ENCODE measurements at places on chromosomes 5 and 9. TPM values are rescaled to one million over a fixed set of nuclear protein-coding genes. Genes with fewer than 3 reads are reported as not detected.

The TAF11L8 gene
- not detected for total RNA-seq

The FGF18 gene
- total RNA-seq, result 1.4 TPM

The RUFY1 gene
- 34.0 TPM for total RNA-seq

The PRELID2 gene
- 14.5 TPM for total RNA-seq

The PRELID1 gene
- total RNA-seq, result 235 TPM

The ZFP62 gene
- 35.7 TPM for total RNA-seq

GRCh38 chr5:128082551-128083032, 974 bp upstream of the SLC12A2 start:
- H3K36me3 ChIP-seq, result no peaks in the 10 kb centered on the region
- peaks cover 53% of the 10 kb centered on the region for H3K27me3 ChIP-seq
- DNase-seq, result no peak
- peak overlapping the region; percentile 79 for H3K4me3 ChIP-seq

- no peaks in the 10 kb centered on the region for H3K36me3 ChIP-seq
- no peak overlapping the region for H3K27ac ChIP-seq
- H3K4me1 ChIP-seq, result peaks cover 6% of the 10 kb centered on the region
These were observed 194.2 kb upstream of the GLRA1 start for GRCh38 chr5:152118676-152119470.

GRCh38 chr5:318931-319601, 2.4 kb upstream of the AHRR start:
- H3K36me3 ChIP-seq, result peaks cover 8% of the 10 kb centered on the region
- peaks cover 52% of the 10 kb centered on the region for H3K27me3 ChIP-seq
- no peak overlapping the region for H3K4me3 ChIP-seq
- H3K27ac ChIP-seq, result no peak overlapping the region
- DNase-seq, result no peak
- H3K4me1 ChIP-seq, result peaks cover 15% of the 10 kb centered on the region

DNA sequence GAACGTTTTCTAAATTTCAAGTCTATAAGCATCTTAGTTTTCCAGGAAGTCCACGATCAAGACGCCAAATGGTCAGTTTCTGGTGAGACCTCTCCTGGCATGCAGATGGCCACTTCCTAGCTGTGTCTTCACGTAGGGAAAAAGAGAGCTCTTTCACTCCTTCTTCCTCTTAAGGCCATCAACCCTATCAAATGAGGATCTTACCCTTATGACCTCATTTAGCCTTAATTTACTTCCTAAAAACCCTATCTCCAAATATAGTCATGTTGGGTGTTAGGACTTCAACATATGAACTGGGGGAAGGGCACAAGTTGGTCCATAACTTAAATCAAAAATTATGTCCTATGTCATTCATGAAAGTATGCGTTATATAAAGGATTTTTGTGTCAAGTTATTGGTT, 229.5 kb downstream of the ARL15 start:
- no peak overlapping the region for H3K4me3 ChIP-seq
- DNase-seq, result no peak
- no peak overlapping the region for H3K27ac ChIP-seq
- no peaks in the 10 kb centered on the region for H3K27me3 ChIP-seq

GRCh38 chr9:135129137-135129695, 41.7 kb downstream of the OLFM1 start:
- H3K36me3 ChIP-seq, result peaks cover 10% of the 10 kb centered on the region
- no peak overlapping the region for H3K27ac ChIP-seq
- peaks cover 5% of the 10 kb centered on the region for H3K4me1 ChIP-seq
- no peak for DNase-seq
- H3K4me3 ChIP-seq, result no peak overlapping the region
- no peaks in the 10 kb centered on the region for H3K27me3 ChIP-seq

GRCh38 chr5:146082798-146083197, 22.6 kb downstream of the PLAC8L1 start:
- no peak overlapping the region for H3K4me3 ChIP-seq
- peaks cover 14% of the 10 kb centered on the region for H3K27me3 ChIP-seq
- peaks cover 24% of the 10 kb centered on the region for H3K4me1 ChIP-seq
- no peak for DNase-seq
- no peak overlapping the region for H3K27ac ChIP-seq
- no peaks in the 10 kb centered on the region for H3K36me3 ChIP-seq

DNA sequence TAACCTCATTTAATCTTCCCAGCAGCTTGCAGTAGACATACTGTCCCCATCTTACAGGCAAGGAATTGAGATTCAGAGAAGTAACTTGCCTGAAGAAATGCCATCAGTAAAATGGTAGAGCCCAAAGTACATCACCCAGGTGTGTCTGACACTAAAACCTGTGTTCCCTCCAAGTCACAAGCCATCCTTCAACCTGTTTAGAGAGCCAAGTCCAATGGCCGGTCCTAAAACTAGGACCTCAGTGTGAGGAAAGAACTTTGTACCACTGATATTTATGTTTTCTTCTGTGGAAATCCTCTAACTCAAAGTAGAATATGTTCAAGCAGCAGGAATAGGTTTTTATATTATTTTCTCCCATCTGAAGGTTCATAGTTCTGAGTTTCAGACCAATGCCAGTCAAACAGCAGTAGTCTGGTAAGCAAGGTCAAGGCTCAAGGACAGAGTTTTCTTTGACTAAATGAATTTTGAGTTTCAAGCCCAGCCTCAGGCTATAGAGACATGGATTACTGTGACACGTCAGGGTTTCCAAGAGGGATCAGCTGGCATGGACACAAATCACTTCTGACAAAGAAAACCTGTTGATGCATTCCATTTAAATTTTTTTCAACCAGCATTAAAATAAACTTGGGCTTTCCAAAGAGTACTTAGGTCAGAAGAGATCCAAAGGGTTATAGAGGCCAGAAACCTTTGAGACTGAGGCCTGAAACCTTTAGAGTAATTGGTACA, 80.9 kb upstream of the PLPP6 start:
- no peak for DNase-seq
- H3K27ac ChIP-seq, result no peak overlapping the region
- H3K36me3 ChIP-seq, result peaks cover 7% of the 10 kb centered on the region
- no peaks in the 10 kb centered on the region for H3K27me3 ChIP-seq
- H3K4me1 ChIP-seq, result no peaks in the 10 kb centered on the region

- no peak within 1 kb of the TSS for H3K27ac ChIP-seq
- H3K27me3 ChIP-seq, result no peaks in the 10 kb centered on the region
- no peaks in the 10 kb centered on the region for H3K36me3 ChIP-seq
- peaks cover under 1% of the 10 kb centered on the region for H3K4me1 ChIP-seq
- peak; percentile 58 for DNase-seq
- H3K4me3 ChIP-seq, result peak within 1 kb of the TSS; percentile 77
These were observed at the start of gene RNF208 for GRCh38 chr9:137222190-137223077. Gene RNF208, minus strand, starts transcription at chr9:137222240. Its CDS starts 1,028 bp downstream, at chr9:137221212.

DNA sequence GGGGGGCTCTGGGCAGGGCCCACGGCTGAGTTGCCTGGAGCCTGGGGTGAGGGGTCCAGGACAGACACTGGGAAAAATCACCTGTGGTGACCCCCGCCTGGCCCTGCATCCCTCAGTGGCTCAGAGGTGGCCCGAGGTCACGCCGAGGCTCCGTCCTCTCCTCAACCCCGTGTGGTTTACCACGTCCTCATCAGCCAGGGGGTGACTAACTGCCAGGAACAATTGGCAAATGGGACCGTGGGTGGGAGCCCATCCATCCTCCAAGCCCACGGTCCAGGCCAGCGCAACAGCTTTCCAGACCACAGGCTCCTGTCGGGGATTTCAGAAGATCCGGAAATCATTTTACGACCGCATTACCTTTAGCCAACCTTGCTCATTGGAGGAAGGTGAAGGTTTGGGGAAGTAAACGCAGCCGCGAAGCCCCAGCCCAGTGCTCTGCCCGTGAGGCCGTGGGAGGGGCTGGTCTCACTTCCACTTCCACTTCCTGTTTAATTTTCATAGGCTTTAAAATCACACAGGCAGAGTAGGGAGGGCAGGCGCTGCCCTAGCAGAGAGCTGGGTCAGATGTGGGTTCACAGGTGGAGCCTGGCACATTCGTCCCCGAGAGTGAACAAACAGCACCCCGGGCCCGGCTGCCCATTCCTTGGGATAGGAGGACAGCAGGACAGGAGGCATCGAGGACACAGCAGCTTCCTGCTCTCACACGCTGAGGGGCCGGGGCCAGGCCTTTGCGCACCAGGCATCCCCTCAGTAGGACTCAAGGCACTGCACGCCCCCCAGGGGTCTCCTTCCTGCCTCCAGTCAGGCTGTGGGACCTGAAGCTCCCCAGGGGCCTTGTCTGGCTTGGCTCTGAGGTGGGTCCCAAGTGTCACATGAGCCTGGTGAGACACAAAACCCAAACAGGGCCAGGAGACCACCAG, 19.8 kb upstream of the SLC9A3 start:
- no peak overlapping the region for H3K27ac ChIP-seq
- H3K4me3 ChIP-seq, result no peak overlapping the region
- peak; percentile 8 for DNase-seq
- peaks cover 10% of the 10 kb centered on the region for H3K27me3 ChIP-seq

DNA sequence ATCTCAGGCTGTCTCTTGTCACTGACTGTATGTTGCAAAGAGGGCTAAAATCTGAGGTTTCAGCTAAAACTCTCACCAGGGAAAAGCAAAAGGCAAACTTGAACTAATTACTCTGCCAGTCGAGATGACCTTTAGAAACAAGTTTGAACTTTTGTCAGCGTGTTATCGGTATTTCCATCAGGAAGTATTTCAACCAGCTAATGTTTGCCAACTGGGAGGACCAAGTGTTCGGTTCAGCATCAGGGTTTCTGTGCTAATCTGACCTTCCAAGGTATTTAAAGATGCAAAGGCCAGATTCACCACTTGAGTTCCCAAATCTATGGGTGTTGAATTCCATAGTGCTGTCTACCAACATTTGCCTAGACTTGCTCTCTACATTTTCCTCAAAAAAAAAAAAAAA, 230.5 kb downstream of the SLIT3 start:
- peaks cover 33% of the 10 kb centered on the region for H3K4me1 ChIP-seq
- no peak overlapping the region for H3K27ac ChIP-seq
- no peak for DNase-seq
- H3K27me3 ChIP-seq, result no peaks in the 10 kb centered on the region

DNA sequence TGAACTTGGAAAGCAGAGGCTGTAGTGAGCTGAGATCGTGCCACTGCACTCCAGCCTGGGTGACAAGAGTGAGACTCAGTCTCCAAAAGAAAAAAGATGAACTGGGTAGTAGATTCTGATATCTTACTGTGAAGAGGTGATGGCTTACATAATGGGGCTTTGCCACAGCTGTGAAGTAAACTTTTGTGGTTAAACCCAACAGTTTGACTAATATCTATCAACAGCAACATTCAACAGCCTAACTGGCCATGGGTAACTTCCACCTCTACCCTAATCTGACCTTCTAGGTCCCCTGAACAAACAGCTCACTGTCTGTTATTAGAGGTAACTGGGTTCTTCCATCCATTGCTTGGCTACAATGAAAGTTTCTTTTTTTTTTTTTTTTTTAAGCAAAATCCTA, 52.1 kb downstream of the TLE1 start:
- no peak overlapping the region for H3K27ac ChIP-seq
- peaks cover 37% of the 10 kb centered on the region for H3K36me3 ChIP-seq
- no peaks in the 10 kb centered on the region for H3K27me3 ChIP-seq
- no peak for DNase-seq

DNA sequence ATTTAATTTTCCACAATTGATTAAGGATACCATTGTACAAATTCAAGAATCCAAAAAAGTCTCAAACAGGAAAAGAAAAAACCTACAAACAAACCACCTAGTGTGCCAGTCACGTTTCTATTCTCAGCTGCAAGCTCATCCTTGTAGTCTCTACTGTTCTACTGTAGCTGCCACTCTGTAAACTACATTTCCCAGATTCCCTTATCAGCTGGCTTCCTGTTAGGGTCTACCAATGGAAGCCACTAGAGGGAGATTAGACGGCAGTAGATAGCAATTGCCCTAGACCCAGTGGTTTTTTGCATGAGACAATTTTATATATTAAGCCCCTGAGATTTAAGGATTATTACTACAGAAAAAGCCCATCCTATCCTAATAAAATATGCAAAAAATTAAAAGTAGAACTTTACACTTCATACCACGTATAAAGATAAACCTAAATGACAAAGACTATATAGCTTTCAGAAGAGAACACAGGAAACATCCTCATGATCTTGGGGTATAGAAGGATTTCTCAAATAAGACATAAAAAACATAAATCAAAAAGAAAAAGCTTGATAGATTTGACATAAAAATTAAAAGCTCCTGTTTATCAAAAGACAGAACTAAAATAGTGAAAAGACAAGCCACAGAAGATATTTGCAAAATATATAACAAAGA, 37.4 kb downstream of the P4HA2 start:
- H3K27ac ChIP-seq, result no peak overlapping the region
- H3K4me1 ChIP-seq, result no peaks in the 10 kb centered on the region
- no peaks in the 10 kb centered on the region for H3K27me3 ChIP-seq
- no peak for DNase-seq

- no peaks in the 10 kb centered on the region for H3K4me1 ChIP-seq
- peaks cover 20% of the 10 kb centered on the region for H3K36me3 ChIP-seq
- H3K4me3 ChIP-seq, result no peak overlapping the region
- H3K27me3 ChIP-seq, result peaks cover 2% of the 10 kb centered on the region
- no peak overlapping the region for H3K27ac ChIP-seq
These were observed 114.7 kb upstream of the GDNF start for GRCh38 chr5:37954561-37954960.

DNA sequence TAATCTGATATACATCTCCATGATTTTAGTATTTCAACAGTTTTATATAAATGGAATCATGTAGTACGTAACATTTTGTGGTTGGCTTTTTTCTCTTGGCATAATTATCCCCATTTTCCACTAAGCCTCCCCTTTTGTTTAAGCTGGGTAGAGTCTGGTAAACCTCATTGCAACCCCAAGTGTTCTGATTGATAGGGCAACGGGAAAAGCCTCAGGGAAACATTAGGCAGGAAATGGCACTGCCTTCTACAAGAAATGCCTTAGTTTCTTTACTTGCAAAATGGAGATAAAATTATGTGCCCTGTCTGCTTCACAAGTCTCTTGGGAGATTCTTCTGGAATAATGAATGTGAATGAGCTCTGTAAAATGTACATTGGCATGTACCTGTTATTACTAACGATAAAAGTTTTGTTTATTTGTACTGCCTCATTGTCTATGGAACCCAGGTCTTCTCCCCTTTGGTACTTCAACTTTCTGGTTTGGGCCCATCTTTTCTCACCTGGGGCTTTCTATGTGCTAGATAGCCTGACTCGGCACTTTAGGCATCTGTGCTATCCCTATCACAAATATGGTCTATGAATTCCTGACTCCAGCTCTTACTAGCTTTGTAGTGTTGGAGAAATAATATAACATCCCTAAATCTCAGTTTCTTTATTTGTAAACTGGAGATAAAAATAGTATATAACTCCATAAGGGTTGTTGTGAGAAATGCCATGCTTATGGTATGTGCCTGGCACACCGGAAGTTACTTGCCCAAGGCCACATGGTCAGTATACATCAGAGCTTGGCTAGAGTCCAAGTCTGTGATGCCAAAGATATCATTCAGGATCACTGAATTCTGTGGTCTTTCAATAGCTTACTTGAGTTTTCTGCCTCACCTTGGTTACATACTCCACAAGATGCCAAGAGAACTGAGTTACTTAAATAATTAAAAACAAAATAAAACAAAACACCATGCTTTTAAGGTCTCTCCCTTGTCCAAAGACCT, 48.2 kb upstream of the ZNF169 start:
- H3K27me3 ChIP-seq, result no peaks in the 10 kb centered on the region
- H3K36me3 ChIP-seq, result no peaks in the 10 kb centered on the region
- H3K27ac ChIP-seq, result no peak overlapping the region
- H3K4me1 ChIP-seq, result peaks cover 20% of the 10 kb centered on the region
- DNase-seq, result no peak
- H3K4me3 ChIP-seq, result no peak overlapping the region
